ENCODE measurements at places on chromosomes 1 and 21. TPM values are rescaled to one million over a fixed set of nuclear protein-coding genes. Genes with fewer than 3 reads are reported as not detected.

RNU1-3 gene
- under 0.01 TPM for total RNA-seq

TNNI3K gene
- not detected for total RNA-seq

OVAAL gene
- total RNA-seq = not detected

CSRP1 gene
- total RNA-seq = 256 TPM

HRNR gene
- total RNA-seq = not detected

NFIA gene
- 12.4 TPM for total RNA-seq

APCS gene
- not detected for total RNA-seq

THEM5 gene
- not detected for total RNA-seq

PLA2G2A gene
- not detected for total RNA-seq

IL19 gene
- total RNA-seq = not detected
